Activated CD4-positive, alpha-beta T cell treated with anti-CD3 and anti-CD28 coated beads, Interleukin-2, amount 50 U/mL, for 48 hours (primary cell): ENCODE measurements at places on chromosomes 5 and 9.
A peak's percentile ranks its signal among the peaks of the same experiment; 100 is the strongest.

GRCh38 chr9:112380102-112380824 is at the start of gene HSDL2:
HSDL2 (plus strand) TSS chr9:112380108; CDS start chr9:112380164, 56 bp downstream.
- DNase-seq: peak; percentile 46

DNA sequence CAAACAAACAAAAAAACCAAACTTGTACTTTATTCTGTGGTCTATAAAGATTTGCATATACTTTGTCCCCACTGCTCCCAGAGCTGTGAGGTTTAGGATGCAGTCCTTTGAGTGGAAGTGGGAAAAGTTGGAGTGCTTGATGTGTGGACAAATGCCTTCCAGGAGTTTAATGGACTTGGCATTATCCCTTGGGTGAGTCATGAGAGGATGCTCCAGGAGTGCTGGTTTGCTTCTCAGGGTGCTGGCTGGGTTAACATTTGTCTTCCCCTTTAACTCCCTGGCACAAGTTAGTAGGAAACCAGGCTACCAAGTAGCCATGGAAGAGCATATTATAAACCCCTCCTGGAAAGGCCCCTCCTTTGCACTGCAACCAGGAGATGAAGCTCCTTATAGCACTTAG is 417.4 kb upstream of the RIOK2 start:
- DNase-seq: no peak

DNA sequence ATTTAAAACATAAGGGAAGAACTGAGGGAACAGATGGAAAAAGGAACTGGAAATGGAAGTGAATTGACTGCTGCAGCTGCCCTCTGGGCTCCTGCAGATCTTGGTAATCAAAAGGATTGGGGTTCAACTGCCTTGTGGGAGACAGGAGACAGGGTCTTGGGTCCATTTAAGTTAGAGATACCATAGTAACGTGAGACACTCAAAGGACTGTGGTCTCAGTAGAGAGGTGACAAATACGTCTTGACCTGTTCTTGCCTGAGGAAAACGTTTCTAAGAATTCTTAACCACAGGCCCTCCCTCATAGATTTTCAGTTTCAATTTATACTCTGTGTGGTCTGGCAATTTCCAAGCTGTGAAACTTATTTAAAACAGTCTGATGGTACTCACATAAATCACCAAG is 100.8 kb upstream of the DHFR start:
- DNase-seq: peak; percentile 9

GRCh38 chr5:127922603-127923002 is 161.0 kb upstream of the SLC12A2 start:
- DNase-seq: no peak

DNA sequence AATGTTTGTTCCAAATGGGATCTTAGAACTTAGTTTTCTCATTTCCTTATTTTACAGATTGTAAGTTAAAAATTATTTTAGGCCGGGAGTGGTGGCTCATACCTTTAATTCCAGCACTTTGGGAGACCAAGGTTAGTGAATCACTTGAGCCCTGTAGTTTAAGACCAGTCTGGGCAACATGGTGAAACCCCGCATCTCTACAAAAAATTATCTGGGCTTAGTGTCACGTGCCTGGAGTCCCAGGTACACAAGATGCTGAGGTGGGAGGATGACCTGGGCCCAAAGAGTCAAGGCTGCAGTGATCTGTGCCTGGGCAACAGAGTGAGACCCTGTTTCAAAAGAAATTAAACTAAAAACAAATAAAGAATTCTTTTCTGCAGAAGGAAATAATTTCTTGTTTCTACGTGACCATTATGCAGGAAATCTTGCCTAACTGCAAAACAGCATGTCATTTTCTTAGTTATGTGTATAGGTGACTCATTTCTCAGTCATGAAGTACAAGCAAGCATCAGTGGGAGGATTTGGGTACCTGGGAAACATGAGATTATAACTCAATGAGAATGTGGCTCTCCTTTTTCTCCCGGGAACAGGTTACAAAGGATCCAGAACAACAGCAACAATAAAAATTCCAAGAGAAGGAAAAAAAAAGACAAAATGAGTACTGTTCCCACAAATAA is 375.1 kb upstream of the ST8SIA4 start:
- no peak for DNase-seq

DNA sequence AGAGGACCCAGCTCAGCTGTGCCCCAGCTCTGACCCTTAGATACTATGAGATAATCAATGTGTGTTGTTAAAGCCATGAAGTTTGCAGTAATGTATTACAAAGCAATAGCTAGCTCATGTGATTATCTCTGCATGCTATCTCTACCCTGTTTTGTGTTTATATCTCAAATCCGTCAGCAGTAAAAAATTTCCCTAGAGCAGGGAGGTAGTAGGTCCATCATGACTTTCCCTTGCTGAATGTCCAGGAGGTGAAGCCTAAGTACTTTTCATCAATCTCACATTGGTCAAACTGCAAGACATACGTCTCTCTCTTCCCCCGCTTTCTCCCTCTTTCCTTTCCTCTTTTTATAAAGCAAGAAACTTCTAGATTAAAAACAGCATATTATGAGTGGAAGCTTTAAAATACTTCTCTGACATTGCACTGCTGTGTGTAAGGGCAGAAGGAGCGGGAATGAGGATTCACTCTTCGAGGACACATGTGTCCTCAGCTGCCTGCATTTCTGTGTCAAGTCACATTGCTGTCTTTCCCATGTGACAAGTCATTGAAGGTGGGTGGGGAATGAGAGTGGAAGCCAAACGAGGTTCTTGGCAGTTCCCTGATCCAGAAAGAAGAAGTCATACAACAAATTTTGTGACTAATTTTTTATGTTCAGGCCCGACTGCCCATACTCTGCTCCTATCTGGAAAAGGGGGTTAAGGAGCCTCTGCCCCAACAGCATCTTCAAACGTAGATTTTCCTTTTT is 93.1 kb upstream of the RETREG1 start:
- no peak for DNase-seq

GRCh38 chr5:39757131-39757530 is 332.4 kb upstream of the DAB2 start:
- DNase-seq: no peak

DNA sequence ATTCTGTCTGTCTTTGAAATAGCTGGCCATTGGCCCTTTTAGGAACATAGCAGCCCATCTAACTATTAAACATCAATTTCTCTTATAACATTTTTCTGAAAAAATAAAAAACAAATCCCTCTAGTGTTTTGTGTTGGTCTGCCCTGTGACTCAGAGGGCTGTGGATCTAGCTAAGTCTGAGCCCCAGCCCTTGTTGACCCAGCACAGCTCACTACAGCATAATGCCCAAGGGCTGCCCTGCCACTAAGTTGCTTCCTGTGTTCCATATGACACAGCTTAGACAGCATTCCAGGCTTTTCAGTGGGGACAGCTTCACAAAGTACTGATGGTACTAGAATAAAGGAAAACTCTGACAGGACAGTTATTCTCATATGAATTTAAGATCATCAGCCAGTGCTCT is 136.0 kb downstream of the SCAMP1 start:
- no peak for DNase-seq

DNA sequence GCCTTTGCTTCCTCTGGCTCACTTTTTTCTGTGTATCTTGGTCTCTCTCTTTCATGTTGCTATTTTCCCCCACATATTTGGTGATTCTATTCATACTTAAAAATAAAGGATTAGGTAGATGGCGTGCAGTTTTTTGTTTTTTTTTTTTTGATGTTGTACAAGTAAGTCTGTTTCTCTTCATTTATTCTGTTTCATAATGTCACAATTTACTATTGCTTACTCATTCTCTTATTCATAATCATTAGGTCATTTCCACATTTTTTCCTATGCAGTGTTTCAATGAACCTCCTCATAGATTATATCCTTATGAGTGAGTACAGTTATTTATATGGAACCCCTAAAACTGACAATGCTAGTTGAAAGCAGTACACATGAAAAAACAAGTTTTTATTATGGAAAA is 136.3 kb downstream of the APBA1 start:
- no peak for DNase-seq

- DNase-seq: no peak
Measured at GRCh38 chr5:145752947-145753346, 82.2 kb downstream of the PRELID2 start.

DNA sequence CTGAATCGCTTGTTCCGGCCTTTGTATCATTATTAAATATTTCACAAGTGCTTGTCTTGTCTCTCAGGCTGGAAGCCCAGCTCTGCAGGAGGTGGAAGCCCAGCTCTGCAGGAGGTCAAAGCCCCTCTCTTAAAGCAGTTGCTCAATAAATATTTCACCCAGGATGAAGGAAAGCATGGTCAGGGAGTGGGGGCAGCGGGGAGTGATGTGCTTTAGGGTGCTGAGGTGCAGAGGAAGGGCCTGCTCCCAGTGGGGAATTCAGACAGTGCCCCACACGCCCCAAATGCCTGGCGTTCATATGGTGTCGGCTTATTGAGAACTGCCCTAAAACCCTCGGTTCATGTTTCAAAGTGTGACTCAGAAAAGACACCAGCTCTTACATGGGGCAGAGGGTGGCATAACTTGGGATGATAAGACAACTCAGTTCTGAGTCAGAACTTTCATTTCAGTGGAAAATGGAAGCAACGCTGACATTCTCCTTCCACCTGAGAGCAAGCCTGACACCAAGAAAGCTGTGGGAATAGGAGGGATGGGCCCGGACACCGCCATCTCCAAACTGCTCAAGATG is 114.3 kb upstream of the DAP start:
- no peak for DNase-seq

GRCh38 chr5:99019812-99020697 is 91.2 kb upstream of the CHD1 start:
- no peak for DNase-seq

- DNase-seq: no peak
Measured at GRCh38 chr9:133734590-133735414, 3.4 kb downstream of the SARDH start.

DNA sequence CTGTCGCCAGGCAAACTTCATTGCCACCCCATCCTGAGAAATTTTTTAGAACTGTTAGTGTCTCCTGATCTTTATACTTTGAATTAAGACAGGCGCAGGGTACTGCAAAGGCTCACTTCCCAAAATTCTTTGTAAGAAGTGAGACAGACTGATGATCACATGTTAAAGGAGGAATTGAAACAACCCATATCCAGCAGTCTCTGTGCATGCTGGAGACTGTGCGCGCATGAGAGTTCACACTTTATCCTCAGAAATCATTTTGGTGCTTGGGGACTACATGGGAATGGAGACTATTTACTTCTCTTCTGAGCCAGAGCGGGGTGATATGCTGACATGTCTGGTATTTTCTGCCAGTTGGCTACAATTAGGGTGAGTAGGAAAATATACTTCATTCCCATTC is 91.2 kb downstream of the ZNF474 start:
- no peak for DNase-seq

DNA sequence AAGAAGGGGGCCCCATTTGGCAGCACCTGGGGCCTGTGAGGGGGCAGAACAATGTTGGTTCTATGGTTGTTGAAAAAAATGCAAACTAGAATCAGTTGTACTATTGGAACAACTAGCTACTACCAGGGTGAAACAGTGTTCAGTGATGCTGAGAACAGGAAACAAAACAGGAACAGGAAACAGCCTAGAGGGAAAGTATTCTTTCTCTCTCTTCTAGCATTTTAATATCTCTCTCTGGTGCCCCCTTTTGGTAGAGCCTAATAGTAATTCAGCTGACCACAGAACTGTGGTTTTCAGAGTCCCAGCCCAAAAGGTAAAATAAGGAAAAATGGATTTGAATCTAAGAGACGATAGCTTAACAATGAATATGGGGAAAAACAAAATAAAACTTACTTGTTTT is 138.0 kb upstream of the KCNN2 start:
- DNase-seq: no peak

GRCh38 chr5:172862165-172862801 is 28.2 kb downstream of the ERGIC1 start:
- no peak for DNase-seq

DNA sequence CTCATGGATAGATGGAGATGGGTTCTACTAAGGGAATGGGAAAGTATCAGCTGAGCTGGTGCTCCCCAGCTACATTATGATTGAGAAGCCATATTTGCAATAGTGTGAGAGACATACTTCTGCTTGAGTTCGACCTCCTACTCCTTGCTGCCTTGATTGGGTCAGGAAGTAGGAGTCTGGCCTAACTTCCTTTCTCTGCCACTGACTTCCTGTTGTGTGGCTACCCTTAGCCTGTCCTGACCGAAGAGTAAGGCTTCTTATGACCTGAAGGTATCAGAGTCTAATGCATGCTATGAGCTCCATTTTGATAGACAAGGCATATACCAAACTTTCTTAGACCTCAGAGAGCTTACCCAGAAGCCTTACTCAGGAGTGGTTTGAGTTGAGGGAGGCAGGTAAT is 53.9 kb downstream of the OSTF1 start:
- DNase-seq: no peak

DNA sequence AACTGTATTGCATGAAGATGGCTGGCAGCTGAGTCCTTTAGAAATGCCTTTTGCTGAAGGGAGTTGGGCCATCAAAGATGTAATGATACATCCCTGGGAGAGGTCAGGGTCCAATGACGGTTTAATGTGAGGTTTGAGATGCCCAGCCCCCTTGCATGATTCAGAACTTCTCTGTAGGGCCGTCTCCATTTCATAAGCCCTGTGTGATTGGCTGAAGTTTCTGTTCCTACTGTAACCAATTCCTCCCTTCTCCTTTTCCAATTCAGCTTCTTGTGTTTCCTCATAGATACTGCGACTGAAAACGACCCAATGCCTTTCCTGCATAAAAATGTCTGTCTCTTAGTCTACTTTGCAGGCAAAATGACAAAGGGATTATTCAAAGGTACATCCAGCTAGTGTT is 47.9 kb upstream of the ST8SIA4 start:
- DNase-seq: no peak

- no peak for DNase-seq
Measured at GRCh38 chr5:66197764-66198405, 53.8 kb downstream of the SREK1 start.

GRCh38 chr9:95649801-95650213 is 133.0 kb upstream of the PTCH1 start:
- no peak for DNase-seq

- peak; percentile 52 for DNase-seq
Measured at GRCh38 chr5:45696206-45696836, at the start of gene HCN1. HCN1 (minus strand) TSS chr5:45696380.

DNA sequence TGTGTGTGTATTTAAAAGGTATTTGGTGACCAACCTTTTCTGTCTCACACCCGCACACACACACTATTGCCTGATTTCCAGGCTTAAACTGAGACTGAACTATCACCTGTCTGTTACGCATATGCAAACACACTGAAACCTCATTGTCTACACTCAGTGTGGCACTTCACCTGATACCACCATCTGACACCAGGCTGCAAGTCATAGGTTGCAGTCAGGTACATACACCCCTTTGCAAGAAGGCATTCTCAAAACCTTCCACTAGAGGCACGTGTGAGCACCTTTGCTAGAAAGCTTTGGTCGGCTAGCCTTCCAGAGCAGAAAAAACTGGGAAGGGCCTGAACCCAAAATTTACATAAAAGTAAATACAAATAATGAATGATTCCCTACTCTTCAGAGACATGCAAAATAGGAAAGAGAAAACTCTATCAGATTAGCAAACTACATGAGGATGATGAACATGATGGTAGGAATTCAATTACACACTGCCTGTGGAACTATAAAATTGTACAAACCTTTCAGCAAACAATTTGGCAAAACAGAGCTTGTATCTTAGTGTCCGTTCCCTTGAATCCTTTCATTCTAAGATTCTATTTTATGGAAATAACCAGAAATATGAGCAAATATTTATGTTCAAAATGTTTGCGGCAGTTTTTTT is 5.9 kb upstream of the FOXD1 start:
- DNase-seq: peak; percentile 40

- no peak for DNase-seq
Measured at GRCh38 chr5:158634714-158635113, 465.0 kb downstream of the EBF1 start.

GRCh38 chr5:144207875-144208444 is 37.3 kb downstream of the KCTD16 start:
- DNase-seq: no peak
